ENCODE measurements at places on chromosomes 5 and 9.

GRCh38 chr5:153968761-153969562, 69.7 kb downstream of the FAM114A2 start:
- DNase-seq, result no peak

DNA sequence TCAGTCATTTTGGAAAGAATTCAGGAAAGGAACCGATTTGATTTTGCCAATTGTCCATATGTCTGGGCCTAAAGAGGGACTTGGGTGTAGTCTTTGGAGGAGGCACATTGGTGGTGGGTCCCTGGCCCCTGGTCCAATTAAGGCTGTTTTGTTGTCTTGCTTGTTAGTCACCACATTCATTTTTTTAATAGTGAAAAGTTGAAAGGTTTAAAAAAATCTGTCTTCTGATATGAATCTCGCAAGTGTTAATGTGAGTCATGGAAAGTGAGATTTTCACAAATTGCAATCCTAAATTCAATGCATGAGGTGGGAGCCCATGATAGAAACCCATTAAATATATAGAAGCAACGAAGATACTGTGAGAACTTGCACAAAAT, 165.9 kb upstream of the OTULINL start:
- DNase-seq, result no peak

DNA sequence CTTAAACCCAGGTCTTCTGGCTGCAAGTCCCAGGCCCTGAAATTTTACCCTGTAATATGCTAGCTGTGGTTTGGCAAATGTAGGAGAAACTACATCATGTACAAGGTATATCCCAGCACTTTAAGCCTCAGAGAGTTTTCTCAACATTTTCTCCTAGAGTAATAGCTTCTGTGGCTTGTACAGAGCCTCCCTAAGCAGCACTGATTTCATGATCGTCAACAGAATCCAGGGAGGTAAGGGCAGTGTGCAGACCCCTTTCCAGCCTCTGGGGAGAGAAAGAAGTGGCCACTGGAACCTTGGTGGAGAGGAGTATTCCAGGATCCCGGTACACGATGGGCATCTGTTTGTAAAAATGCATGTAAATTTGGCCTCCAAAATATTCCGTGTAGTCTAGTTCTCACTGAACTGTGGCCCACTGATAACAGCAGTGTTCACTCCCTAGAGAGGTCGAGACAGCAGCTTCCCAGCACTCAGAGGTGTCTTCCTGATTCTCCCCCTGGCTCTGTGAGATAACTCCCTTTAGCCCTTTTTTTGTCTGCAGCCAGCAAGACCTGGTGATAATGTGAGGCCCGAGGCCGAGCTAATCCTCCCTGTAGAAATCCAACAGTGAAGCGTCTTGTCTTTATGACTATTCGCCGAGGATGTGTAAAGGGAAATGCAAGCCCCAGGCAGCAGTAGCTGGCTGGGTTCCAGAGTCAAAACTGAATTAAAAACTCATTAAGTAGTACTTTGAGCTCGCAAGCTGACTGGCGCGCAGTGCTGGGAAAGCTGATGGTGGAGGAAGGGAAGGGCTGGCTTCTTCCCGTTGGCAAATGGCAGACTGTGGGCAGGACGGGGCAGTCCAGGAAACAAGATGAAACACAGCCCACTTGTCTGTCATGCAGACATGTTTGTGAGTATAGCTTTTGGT, 59.0 kb downstream of the MAP1B start:
- DNase-seq, result peak; percentile 84

DNA sequence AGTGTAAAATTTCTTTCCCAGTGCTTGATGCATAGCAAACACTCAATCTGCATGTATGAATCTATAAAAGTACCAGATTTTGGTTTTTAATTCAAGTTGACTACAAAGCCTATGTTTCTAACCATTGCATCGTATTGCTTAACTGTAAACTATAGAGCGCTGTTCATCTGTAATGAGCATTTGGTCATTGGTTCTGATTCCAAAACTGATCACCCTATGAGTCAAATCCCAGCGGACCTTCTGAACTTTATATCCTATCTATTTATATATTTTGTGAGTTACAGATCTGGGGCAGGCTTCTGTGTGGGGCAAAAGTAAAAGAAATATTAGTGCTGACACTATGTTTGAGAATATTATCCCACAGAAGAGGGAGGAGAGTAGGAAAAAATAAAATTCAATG, 305.7 kb upstream of the TNC start:
- no peak for DNase-seq

- no peak for DNase-seq
Observed at GRCh38 chr9:96382175-96382574, 1.3 kb downstream of the SLC35D2 start.

- no peak for DNase-seq
Observed at GRCh38 chr5:77628840-77629508, 9.5 kb downstream of the OTP start.

GRCh38 chr5:31273631-31274378, 80.3 kb downstream of the CDH6 start:
- DNase-seq, result no peak

DNA sequence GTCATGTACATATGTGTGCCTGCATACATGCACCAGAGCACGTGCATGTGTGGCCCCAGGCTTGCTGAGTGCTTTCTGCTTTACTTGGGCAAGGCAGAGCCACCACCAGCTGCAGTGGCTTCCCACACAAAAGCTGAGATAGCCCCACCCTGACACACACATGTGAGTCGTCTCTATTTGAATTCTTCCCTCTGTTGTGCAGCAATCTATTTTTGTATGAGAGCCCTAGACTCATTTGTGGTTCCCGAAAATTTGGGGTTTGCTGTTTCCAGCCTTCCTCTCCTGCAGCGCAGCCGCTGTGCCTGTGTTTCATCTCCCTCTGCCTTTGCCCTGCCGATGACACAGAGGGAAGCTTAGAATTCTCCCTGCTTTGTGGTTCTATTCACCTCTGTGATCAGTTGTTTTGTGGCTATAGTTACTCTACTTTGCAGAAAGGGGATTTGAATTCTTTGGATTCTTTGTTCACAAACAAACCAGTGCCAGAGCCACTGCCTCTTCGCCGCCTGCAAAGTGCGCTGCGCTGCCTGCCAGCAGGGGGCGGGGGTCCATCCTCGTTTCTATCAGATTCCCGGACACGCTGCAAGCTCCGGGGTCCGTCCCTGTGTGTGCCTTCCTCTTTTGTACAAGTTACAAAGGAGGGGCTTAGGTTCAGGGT, 95.8 kb upstream of the DAP start:
- DNase-seq, result peak; percentile 86

- DNase-seq, result peak; percentile 49
Observed at GRCh38 chr5:96880444-96881164, 4.3 kb downstream of the ERAP2 start.

- no peak for DNase-seq
Observed at GRCh38 chr9:108052431-108053080, 563.0 kb upstream of the KLF4 start.

- DNase-seq, result no peak
Observed at GRCh38 chr9:72338631-72339030, 26.4 kb downstream of the ZFAND5 start.

GRCh38 chr9:6184749-6185645, 30.6 kb upstream of the IL33 start:
- DNase-seq, result peak; percentile 78

DNA sequence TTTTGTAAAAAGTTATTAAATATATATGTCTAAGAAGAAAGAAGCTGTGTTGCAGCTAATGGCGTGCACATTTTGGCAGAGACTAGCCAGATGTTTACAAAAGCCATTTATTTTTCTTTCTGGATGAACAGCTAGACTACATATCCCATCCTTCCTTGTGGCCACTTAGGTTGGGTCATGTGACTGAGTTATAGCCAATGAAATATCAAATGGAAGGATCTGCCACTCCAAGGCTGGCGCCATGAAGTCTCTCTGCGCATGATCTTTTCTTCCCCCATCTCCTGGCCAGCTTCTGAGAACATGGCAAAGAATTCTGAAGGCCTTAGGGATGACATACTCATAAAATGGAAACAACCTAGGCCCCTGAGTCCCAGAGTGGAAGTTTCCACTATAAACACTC, 244.2 kb upstream of the DAB2 start:
- no peak for DNase-seq

GRCh38 chr5:107966201-107966600, 295.5 kb upstream of the EFNA5 start:
- no peak for DNase-seq

GRCh38 chr9:117315236-117315635, 99.6 kb downstream of the ASTN2 start:
- no peak for DNase-seq

- peak; percentile 94 for DNase-seq
Observed at GRCh38 chr5:61334868-61335615, 3.0 kb downstream of the ZSWIM6 start.

GRCh38 chr9:18421391-18421790, 52.6 kb upstream of the ADAMTSL1 start:
- DNase-seq, result no peak

DNA sequence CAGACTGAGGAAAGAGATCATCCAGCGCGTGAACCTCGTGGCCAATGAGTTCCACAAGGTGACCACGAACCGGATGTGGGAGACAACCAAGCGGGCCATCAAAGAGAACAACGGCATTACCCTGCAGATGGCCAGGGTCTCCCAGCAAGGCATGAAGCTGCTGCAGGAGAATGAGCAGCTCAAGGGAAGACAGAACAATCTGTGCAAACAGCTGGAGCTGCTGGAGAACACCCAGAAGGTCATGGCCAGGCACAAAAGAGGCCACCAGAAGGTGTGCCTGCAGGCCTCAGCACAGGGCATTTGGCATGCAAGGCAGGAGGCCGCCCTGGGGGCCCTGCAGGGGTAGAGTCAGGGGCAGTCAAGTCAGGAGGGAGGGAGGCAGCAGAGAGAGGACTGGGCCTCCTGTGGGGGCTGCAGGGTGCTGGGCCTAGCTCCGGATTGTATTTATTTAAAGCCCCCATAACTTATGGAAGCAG, 4.2 kb downstream of the PTRH1 start:
- no peak for DNase-seq

DNA sequence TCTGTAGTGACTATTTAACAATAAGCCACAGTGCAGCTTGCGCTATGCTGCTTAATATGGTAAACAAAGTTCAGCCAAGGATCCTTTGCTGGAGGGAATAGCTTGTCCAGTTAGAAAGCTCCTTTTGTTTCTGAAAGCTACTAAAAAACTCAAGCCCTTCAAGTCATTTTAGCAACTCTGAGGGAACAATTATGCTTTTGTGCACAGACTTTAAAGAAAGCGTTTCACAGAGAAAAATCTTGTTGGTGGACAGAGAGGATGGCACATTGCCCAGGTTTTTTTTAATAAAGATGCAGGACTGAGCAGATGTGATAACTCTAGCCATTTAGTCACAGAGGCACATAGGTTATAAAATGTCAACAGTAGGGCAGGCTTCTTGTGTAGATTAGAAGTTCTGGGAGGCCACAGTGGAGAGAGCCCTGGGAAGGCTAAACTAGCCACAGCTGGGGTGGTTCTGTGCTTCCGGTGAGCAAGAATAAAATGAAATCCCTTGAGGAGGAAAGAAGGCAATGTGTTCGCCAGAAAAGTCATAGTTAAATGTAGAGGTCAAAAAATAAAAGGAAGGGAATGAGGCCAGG, 63.4 kb downstream of the ALDH7A1 start:
- no peak for DNase-seq

DNA sequence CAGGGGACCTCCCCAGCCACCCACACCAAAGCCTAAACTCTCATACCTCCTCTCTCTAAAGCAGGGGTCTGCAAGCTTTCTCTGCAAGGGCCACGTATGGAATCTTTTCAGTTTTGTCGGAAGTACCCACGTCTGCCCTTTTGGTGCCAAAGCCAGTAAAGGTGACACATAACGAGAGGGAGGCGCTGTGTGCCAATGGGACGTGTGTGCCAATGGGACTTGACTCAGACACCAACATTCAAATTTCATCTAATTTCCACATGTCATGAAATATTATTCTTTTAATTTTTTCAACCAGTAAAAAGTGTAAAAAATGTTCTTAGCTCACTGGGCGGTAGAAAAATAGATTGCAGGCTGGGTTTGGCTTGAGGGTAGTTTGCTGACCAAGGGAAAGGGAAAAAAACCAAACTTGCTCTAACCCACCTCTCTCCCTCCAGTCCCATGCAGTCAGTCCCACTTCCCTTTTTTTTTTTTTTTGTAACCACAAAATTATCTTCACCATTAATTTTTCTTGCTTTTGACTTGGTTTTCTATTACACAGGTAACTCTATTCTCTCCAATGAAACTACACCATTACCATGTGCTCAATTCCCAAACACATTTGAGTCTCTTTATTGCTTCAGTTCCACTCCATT, 25.5 kb downstream of the OR2V1 start:
- DNase-seq, result no peak

DNA sequence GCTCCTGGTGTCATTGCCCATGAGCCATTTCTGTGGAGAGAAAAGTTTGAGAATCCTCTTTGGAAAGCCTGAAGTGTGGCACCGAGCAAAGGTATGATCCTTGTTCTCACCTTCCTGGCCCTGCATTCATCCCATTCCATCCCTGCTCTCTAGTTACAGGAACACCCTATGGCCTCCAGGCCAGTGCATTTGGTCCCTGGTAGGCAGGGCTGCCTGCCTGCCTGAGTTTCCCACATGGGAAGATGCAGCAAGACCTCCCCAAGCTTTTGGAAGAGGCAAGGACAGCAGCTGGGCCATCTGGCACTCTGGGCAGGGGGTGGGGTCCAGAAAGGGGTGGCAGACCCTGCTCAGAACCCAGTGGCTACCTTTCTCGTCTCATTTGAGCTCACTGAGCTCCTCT, 24.5 kb downstream of the IGIP start:
- DNase-seq, result no peak
